ENCODE measurements at places on chromosomes 2 and 18.

DNA sequence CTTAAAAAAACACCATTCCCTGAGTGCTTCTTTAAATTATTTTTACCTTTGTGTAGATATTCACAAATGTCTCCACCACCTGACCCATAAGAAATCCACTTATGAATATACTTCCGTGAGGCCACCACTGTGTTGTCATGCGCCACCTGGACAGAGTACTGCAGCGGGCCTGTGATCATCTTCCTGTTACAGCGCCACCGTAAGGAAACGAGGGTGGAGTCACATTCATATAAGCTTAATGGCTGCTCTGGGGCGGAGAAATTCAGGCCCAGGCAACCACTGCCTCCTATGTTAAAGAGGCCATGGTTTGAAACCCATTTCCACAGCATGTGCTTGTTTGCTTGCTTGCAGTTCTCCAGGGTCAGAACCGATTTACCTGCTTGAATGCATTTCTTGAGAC lies 17.7 kb downstream of the PLA2R1 start:
- DNase-seq: no peak

- no peak for DNase-seq
Observed at GRCh38 chr18:13626544-13626908, 99.8 kb downstream of the FAM210A start.

GRCh38 chr2:26189751-26190150 lies 16.9 kb downstream of the GAREM2 start:
- no peak for DNase-seq

DNA sequence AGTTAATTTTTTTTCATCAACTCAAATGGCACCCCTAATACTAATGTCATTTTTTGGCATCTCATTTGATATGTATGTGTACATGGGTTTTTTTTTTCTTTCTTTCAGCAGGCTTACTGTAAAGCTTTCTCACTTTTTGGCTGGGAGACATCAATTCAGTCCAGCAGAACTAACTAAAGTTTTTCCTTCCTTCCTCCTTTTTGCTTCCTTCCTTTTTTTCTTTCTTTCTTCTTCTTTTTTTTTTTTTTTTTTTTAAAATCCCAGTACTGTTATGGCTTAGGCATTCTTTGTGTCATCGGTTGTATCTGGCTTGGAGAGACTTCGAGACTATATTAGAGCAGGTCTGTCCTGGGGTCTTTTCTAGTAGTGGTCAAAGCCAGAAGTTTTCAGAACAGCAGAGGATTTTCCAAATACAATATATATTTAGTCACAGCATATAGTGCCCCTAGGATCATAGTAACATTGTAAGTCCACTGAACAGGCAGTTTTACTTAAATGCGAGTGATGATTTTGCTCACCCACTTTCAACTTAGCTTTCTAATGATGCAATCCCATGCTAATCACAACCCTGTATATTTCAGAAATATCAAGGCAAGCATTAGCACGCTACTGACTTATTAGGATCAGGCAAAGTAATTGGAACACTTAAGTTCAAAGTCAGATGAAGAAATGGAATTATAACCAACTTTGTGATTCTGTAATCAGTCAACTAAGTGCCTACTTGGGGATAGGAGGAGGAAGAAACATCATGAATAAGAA lies 4.0 kb downstream of the KLHL29 start:
- no peak for DNase-seq
